Right renal pelvis (tissue), 4 donors: ENCODE measurements at places on chromosomes 4 and X. TPM values are rescaled to one million over a fixed set of nuclear protein-coding genes. Genes with fewer than 3 reads are reported as not detected.

- no peak for DNase-seq
Measured at GRCh38 chr4:36215627-36216026, 28.7 kb downstream of the ARAP2 start.

DNA sequence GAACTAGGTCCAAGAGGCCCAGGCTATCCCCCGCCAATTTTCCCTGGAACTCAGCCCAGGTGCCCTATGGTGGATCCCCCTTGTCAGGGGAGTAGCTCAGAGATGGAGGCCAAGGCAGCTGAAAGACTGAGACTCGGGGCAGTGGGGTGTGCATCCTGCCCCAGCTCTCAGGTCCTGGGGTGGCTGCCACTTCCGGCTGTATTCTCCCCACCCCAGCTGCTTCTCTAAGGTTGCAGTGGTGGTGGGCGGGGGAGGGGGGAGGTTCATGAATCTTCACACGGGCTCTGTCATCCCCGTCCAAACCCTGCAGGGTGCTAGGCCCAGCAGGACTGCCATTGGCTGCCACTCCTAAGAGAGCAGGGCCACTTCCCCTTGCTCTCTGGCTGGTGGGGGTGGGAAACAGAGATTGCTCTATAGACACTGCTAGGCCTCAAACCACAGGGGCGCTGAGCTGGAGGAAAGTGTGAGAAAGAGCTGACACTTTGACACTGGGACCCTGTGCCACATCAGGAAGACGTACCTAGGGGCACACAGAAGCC, 1.5 kb downstream of the SASH3 start:
- DNase-seq, result no peak

GRCh38 chr4:139919521-139919920, 234.5 kb downstream of the MAML3 start:
- DNase-seq, result no peak

DNA sequence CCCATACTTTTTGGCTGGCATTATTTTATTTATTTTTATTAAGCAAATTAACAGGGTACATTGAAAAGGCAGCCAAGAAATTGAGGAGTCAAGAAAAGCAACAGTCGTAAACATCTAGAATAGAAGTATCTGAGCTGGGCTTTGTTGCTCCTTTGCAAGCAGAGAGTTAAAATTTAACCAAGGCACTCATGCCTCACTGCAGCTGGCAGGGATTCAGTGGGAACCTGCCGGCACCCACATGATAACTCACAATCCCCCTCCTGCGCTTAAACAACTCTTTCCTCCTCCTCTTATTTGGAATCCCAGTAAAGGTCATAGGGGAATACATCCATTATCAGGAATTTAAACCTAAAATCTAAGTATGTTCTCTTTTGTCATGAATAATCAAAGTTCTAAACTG, 115.5 kb downstream of the SOX3 start:
- peak; percentile 3 for DNase-seq

The SPANXD gene
- polyA plus RNA-seq, result 0.09 TPM
